ENCODE measurements at places on chromosomes 1 and 21. TPM values are rescaled to one million over a fixed set of nuclear protein-coding genes. Genes with fewer than 3 reads are reported as not detected.

Gene CASP9
- 17.7 TPM for total RNA-seq

Gene PPFIA4
- total RNA-seq: 4.6 TPM

Gene TMIGD3
- total RNA-seq: not detected

Gene TSSK3
- total RNA-seq: 0.70 TPM

Gene MORC3
- 30.5 TPM for total RNA-seq

Gene PGLYRP3
- not detected for total RNA-seq

Gene PTGER3
- total RNA-seq: 0.06 TPM

- no peaks in the 10 kb centered on the region for H3K27me3 ChIP-seq
- peak overlapping the region; percentile 93 for H3K4me3 ChIP-seq
- H3K36me3 ChIP-seq: peaks cover 9% of the 10 kb centered on the region
- DNase-seq: no peak
- H3K4me1 ChIP-seq: peaks cover 69% of the 10 kb centered on the region
These were observed 2.0 kb upstream of the TRAPPC3 start for GRCh38 chr1:36151134-36151844.

GRCh38 chr1:48851638-48852037 is 74.9 kb upstream of the BEND5 start:
- no peak overlapping the region for H3K4me3 ChIP-seq
- no peaks in the 10 kb centered on the region for H3K4me1 ChIP-seq
- H3K27me3 ChIP-seq: no peaks in the 10 kb centered on the region
- no peak overlapping the region for H3K27ac ChIP-seq
- H3K36me3 ChIP-seq: no peaks in the 10 kb centered on the region

GRCh38 chr21:35438643-35439404 is 389.7 kb upstream of the RUNX1 start:
- peaks cover 48% of the 10 kb centered on the region for H3K27me3 ChIP-seq
- H3K4me1 ChIP-seq: peaks cover 6% of the 10 kb centered on the region
- DNase-seq: no peak

DNA sequence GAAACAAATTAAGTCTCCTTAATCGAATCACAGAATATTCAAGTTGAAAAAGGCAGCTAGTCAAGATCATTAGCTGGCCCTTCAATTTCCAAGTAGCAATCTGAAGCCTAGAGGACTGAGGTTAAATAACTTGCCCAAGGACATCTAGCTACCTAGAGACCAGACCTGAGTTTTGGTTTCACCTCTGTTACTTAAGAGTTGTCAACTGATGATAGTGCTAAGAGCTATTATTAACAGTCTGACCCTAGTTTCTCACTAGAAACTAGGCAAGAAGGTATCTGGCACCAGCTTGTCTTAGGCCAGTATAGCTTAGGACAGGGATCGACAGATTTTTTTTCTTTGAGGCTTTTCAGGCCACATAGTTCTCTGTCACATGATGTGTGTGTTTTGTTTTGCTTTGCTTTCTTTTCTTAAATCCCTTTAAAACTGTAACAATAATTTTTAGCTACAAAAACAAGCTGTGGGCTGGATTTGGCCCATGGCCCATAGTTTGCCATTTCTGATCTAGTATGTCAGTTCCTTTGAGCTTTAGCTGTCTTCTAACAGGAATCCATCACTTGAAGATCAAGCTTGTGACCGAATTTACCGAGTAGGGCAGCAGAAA is 23.2 kb downstream of the TRIM45 start:
- H3K27me3 ChIP-seq: no peaks in the 10 kb centered on the region
- H3K4me1 ChIP-seq: peaks cover 9% of the 10 kb centered on the region
- H3K4me3 ChIP-seq: no peak overlapping the region
- no peak overlapping the region for H3K27ac ChIP-seq
- no peak for DNase-seq
- H3K36me3 ChIP-seq: peaks cover 65% of the 10 kb centered on the region

GRCh38 chr21:14773777-14774345 is 227.7 kb upstream of the SAMSN1 start:
- H3K27me3 ChIP-seq: peaks cover 6% of the 10 kb centered on the region
- no peaks in the 10 kb centered on the region for H3K36me3 ChIP-seq
- no peaks in the 10 kb centered on the region for H3K4me1 ChIP-seq
- peak; percentile 73 for DNase-seq

- H3K4me1 ChIP-seq: peaks cover 35% of the 10 kb centered on the region
- H3K36me3 ChIP-seq: peaks cover 2% of the 10 kb centered on the region
- peaks cover 18% of the 10 kb centered on the region for H3K27me3 ChIP-seq
- peak within 1 kb of the TSS; percentile 99 for H3K4me3 ChIP-seq
These were observed at the start of gene NBL1 for GRCh38 chr1:19643602-19644394. NBL1 (plus strand) TSS chr1:19644311; CDS start chr1:19655031, 10,720 bp downstream.

GRCh38 chr1:226712742-226713419 is 26.2 kb downstream of the ITPKB start:
- H3K4me3 ChIP-seq: no peak overlapping the region
- peaks cover 29% of the 10 kb centered on the region for H3K36me3 ChIP-seq
- peak overlapping the region; percentile 86 for H3K27ac ChIP-seq
- no peak for DNase-seq
- H3K4me1 ChIP-seq: peaks cover 84% of the 10 kb centered on the region

DNA sequence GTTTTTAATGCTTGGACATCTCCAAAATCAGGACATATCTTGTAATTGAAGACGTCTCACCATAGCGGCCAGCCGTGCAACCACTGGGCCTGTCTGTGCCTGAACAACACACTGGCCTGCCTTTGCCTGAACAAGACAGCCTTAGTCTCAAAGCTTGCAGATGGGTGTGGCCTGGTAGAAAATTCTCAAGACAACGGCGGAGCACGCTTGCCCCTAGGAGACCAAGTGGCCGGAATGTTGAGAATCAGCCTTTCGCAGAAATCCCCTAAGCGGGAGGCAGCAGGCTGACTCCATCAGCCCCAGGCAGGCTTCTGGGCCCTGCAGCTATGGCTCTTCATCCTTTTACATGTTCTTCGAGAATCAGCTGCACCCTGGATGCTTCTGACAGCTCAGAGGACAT is 98.0 kb upstream of the C1orf174 start:
- no peaks in the 10 kb centered on the region for H3K36me3 ChIP-seq
- H3K4me1 ChIP-seq: no peaks in the 10 kb centered on the region

DNA sequence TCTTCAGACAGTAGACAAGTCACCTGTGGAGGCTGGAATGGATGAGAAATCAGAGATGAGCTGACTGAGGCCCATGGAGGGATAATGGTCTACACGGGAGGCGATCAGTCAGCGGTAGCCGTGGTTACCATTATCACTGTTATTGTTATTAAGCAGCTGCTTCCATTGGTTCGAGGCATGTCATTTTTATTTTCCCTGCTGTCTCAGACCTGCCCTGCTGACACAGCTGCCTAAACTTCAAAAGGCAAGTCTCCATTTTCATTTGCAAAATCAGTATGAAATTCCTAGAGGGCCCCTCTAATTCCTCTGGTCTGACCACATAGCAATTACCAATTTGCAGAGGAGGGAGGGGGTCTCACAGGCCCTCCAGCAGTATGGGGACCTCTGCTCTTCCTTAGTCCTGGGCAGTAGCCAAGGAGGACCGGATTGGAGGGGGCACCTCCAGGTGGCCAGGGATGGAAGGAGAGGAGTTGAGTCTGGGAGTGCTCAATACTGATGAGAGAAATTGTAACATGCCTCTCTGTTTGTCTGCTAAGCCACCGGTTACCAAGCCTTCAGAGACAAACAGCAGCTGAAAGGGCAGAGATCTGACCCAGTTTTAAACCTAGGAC is 184.2 kb downstream of the TRABD2B start:
- H3K36me3 ChIP-seq: no peaks in the 10 kb centered on the region
- DNase-seq: no peak
- no peaks in the 10 kb centered on the region for H3K4me1 ChIP-seq
- no peak overlapping the region for H3K27ac ChIP-seq
- H3K27me3 ChIP-seq: no peaks in the 10 kb centered on the region

DNA sequence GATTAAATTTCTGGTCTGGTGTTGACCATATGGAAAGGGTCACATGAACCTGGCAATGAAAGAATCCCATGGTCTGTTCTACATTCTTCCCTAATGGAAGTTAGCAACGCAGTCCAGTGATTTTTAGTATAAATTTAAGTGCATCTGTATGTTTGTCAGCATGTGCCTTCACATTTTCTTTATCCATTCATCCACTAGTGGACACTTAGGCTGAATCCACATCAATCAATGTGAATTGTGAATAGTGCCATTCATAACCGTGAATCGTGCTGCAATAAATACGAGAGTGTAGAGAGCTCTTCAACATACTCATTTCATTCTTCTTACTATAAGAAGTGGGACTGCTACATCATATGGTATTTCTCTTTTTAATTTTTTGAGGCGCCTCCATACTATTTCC is 12.7 kb upstream of the IFI16 start:
- H3K4me1 ChIP-seq: peaks cover 38% of the 10 kb centered on the region
- H3K36me3 ChIP-seq: peaks cover 45% of the 10 kb centered on the region
- peak overlapping the region; percentile 87 for H3K27ac ChIP-seq
- no peaks in the 10 kb centered on the region for H3K27me3 ChIP-seq
- DNase-seq: no peak

DNA sequence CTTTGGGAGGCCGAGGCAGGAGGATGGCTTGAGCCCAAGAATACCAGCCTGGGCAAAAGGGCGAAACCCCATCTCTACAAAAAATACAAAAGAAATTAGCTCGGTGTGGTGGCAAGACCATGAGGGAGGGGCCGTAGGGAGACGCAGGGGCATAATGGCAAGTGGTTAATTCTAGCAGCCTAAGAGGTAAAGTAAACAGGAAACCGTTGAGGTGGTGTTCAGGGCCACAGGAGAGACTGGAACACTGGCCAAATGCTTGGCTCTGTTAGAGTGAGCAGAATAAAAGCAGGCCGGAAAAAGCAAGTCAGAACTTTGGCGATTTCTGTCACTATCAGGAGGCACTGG is 89.2 kb downstream of the RIPK4 start:
- H3K4me1 ChIP-seq: peaks cover under 1% of the 10 kb centered on the region
- no peak overlapping the region for H3K4me3 ChIP-seq
- DNase-seq: no peak
- H3K27me3 ChIP-seq: peaks cover 20% of the 10 kb centered on the region
- no peak overlapping the region for H3K27ac ChIP-seq

DNA sequence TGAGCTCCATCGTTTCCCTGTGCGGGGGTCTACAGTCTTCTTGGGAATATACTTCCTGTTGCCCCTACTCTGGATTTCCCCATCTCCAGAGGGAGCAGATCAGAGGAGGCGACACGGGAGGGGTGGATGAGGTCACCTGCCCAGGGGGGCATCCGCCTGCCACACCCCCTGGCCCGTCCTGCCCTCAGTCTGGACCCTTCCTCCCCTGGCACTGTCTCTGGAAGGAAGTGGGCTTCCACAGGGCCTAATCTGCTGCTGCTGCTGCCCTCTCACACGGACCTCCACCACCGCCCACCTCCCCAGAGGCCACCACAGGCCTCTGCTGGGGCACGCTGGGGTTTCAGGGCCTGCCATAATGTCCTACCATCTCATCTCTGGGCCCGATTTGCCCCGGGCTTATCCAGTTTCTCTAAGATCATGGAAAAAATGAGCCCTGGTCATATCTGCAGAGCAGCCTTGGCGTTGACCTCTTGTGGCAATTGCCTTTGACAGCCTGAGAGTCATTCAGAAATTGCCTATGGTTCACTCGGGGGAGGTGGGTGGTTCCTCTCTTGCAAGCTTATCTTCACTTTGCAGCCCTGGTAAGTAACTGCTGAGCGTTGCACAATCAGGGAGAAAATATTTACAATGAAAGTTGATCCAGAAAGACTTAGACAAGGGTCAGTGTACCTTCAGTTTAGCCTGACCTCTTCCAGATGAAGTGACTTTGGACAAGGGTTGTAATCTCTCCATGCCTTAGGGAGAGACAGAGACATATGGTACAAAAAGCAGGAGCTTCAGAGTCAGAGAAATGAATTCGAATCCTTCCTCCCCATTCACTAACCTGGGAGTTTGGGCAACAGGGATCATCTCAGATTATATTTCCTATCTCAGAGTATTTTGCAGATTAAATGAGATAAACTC is 252.4 kb downstream of the TOMM20 start:
- no peak overlapping the region for H3K4me3 ChIP-seq
- peaks cover 34% of the 10 kb centered on the region for H3K4me1 ChIP-seq
- no peak for DNase-seq
- H3K27ac ChIP-seq: no peak overlapping the region

GRCh38 chr1:44118682-44119081 is at the start of gene KLF17:
KLF17 (plus strand) TSS chr1:44118821; CDS start chr1:44118908, 87 bp downstream.
- H3K36me3 ChIP-seq: no peaks in the 10 kb centered on the region
- no peak within 1 kb of the TSS for H3K4me3 ChIP-seq
- no peak for DNase-seq
- peaks cover 31% of the 10 kb centered on the region for H3K27me3 ChIP-seq
- H3K27ac ChIP-seq: no peak within 1 kb of the TSS
- no peaks in the 10 kb centered on the region for H3K4me1 ChIP-seq

- peaks cover 10% of the 10 kb centered on the region for H3K36me3 ChIP-seq
- DNase-seq: no peak
- no peak overlapping the region for H3K4me3 ChIP-seq
These were observed 171.0 kb downstream of the EIF4G3 start for GRCh38 chr1:21005466-21006239.

GRCh38 chr1:163561580-163562295 is 240.0 kb downstream of the NUF2 start:
- no peak overlapping the region for H3K27ac ChIP-seq
- no peak for DNase-seq
- no peaks in the 10 kb centered on the region for H3K4me1 ChIP-seq

DNA sequence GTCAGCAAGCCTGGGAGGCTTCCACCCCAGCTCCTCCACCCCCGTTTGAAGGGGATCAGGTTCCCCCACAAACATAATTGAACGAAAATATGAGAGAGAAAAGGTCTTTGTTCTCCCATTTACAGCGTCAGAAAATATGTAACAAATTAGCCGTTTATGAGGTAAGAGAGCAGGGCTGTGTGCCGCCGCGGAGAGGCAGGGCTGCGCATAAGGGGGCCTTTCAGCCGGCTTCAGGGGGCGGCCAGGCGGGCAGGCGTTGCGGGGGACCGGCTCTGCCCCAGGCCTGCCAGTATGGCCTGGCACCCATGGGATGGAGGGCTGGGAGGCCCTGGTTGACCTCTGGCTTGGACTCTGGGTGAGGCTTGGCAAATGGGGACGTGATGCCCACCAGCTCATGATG is 179.3 kb downstream of the TRABD2B start:
- DNase-seq: no peak
- no peaks in the 10 kb centered on the region for H3K4me1 ChIP-seq
- no peaks in the 10 kb centered on the region for H3K36me3 ChIP-seq
- no peak overlapping the region for H3K4me3 ChIP-seq

DNA sequence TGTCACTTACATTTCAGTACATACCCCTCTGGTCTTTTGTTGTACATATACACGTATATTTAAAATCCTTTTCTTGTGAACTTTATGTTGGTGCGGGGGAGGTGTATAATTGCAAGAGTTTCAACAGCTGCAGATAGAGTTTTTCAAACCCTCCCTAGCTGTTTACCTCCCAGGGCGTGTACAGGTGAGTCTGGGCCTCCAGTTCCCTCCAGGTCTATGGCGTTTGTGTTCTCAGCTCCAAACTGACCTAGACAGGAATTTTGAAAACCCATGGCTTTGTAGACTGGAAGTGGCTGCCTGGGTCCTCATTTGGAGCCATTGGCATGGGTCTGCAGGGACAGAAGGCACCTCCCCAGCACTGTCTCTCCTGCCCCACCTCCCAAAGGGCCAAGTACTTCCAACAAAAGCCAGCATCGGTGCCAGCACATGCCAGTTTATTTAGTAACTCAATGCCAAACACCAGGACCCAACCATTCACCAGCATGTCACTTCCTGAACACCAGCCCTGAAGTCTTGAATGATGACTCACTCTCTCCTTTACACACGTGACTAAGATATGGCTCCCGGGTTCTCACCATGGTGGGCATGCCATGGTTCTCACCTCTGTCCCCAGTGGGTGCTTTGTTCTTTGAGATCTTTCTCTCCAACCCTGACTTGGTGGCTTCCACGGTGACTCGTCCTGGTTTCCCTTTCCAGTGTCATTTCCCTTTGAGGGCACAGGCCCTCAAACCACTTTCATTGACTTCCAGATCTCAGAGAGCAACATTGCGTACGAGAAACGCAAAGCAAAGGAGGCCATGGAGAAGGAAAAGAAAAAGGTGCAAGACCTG is 57.3 kb upstream of the EFHD2 start:
- DNase-seq: peak; percentile 69
- peaks cover 11% of the 10 kb centered on the region for H3K27me3 ChIP-seq
- peak overlapping the region; percentile 79 for H3K27ac ChIP-seq
- H3K4me1 ChIP-seq: peaks cover 52% of the 10 kb centered on the region

Measured in activated CD8-positive, alpha-beta memory T cell treated with anti-CD3 and anti-CD28 coated beads, Interleukin-2, amount 10 ng/mL, durations not matched to agents 7 days and 5 days (primary cell).